ENCODE measurements at places on chromosomes 13 and 19.

DNA sequence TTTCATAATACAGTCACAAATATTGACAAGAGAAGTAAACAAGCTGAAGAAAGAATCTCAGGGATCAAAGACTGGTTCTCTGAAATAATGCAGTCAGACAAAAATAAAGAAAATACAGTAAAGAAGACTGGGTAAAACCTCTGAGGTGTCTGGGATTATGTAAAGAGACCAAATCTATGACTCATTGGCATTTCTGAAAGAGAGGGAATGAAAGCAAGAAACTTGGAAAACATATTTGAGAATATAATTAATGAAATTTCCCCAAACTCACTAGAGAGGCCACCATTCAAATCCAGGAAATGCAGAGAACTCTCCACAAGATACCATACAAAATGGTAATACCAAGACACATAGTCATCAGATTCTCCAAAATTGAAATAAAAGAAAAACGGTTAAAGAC is 53.0 kb upstream of the GPC6 start:
- no peak for DNase-seq

GRCh38 chr13:110521296-110521680 is 40.2 kb downstream of the RAB20 start:
- DNase-seq, result no peak

DNA sequence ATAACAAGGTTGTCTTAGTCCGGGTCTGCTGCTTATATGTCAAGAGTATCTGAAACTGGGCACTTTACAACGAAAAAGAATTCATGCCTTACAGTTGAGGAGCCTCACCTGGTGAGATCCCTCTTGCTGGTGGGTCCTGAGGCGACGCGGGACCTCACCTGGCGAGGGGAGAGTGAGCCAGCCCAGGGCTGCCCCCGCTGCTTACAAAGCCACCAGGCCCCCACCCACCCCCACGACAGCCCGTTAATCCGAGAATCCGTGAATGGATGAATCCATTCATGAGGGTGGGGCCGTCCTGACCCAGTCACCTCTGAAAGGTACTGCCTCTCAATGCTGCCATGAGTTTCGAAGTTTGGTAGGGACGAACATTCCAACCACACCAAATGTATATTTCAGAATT is 54.0 kb upstream of the F7 start:
- no peak for DNase-seq

DNA sequence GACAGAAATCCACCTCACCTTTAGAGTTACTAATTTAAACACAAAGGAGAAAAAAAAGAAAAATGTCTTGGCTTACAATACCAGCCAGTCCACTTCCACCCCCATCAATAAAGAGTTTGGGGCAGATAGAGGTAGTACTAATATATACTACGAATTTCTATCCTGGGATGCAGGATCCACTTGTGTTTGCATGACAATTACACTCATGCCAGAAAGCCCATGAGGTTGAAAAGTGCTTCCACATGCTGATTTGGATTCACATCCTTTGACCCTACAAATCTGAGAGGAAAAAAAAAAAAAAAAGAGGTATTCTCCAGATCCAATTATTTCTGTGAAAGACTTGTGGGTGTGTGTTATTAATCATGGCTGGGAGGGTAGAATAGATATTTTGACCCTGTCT is 335.2 kb downstream of the SLITRK1 start:
- no peak for DNase-seq

DNA sequence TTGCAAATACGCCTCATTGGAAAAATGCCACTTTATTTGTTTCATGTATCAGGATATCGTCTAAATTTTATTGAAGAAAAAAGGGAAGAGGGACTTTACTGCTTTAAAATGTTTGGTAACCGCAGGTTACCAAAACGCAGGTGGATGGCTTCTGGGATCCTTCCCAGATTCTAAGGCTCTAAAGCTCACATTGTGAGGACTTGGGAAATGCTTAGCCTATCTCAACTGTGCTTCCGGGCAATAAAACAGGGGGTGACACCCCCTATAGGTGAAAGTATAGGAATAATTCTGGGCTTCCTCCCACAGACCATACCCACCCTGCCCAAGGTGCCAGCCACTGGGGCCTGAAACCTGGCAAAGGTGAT is 73.2 kb upstream of the IPO5 start:
- DNase-seq, result no peak

- DNase-seq, result no peak
Observed at GRCh38 chr19:995051-995827, 5.0 kb upstream of the GRIN3B start.

DNA sequence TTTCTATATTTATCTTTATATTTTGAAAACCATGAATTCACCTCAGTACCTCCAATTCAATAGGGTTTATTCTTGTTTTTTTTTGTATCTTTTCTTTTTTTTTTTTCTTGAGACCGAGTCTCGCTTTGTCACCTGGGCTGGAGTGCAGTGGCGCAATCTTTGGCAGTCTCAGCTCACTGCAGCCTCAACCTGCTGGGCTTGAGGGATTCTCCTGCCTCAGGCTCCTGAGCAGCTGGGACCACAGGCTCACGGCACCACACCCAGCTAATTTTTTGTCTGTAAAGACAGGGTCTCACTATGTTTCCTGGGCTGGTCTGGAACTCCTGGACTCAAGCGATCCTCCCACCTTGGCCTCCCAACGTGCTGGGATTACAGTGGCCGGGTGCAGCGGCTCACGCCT is 23.1 kb upstream of the EVI5L start:
- no peak for DNase-seq

GRCh38 chr13:32277839-32278238 is 37.3 kb downstream of the ZAR1L start:
- DNase-seq, result no peak

DNA sequence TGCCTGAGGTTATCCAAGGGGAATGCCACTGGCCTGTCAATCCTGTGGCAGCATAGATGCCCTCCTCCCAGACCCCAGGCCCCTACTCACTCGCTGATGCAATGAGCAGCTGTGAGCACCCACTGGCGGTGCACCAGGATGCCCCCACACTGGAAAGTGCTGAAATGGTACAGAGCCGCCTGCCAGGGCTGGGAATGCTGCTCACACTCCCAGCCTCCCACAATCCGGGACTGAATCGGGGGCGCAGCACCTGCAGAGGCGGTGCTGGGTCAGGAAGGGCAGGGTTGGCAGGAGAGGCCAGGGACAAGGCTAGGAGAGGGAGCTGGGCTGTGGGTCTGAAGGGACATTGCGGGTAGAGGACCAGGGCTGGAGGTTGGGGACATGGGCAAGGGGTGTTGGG is 2.0 kb downstream of the KLK1 start:
- peak; percentile 7 for DNase-seq

- no peak for DNase-seq
Observed at GRCh38 chr13:111476197-111476596, 155.8 kb downstream of the TEX29 start.

GRCh38 chr13:98564204-98564603 is 12.7 kb downstream of the STK24 start:
- DNase-seq, result no peak

DNA sequence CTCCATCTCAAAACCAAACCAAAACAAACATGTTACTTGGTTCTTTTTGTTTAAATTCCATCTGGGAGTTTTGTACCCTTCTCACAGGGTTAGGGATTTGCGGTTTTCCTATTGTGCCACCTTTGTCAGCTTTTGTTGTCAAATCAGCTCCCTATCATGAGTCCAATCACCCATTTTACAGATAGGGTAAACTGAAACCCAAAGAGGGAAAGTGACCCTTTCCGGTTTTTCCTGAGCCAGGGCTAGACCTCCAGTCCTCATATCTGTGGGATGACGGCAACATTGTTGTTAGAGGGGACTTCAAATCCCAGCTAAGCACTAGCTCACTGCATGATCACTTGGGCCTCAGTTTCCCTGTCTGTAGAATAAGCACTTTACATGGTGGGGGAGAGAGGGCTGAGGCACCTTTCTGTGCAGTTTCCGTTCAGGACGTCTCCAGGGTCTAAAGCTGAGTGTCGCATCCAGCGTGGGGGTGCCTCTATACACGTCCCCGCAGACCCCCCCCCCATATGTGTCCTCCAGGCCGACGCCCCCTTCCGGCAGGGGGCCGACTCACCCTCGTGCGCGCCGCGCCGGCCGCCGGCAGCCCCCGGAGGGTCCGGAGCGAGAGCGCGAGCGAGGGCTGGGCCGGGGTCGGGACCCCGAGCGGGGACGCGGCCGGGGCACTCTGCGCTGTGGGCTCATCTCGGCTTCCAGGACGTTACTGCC is 3.9 kb downstream of the CCDC194 start:
- DNase-seq, result no peak

DNA sequence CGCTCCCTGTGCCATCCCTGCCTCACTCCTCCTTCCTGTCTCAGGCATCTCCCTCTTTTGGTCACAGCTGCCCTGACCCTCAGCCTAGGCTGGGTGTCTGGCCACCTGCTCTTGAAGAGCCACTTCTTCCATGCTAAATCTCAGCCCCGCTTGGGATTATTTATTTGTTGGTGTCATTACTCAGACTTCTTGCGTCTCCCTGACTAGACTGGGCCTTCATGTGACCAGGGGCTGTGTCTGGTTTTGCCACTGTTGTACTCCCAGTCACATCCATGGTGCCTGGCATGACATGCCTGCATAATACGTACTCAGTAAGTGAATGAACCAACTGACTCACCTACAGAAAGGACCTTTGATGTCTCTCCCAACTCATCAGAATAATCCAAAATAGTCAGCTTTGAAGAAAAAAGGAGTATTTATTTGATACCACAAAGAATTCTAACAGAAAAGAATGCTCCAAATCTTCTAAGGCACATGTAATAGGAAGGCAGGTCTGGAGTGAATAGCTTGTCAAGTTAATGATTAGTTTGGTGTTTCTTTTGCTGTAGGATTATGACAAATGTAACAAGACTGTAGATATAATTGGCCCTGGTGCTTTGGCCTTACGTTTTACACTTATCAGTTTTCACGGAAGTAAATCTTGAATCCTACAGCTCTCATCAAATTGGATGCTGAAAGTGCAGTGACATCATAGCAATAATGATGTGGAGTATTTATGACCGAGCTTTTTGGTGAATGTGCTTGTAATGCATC is 84.0 kb downstream of the ALOX5AP start:
- no peak for DNase-seq

DNA sequence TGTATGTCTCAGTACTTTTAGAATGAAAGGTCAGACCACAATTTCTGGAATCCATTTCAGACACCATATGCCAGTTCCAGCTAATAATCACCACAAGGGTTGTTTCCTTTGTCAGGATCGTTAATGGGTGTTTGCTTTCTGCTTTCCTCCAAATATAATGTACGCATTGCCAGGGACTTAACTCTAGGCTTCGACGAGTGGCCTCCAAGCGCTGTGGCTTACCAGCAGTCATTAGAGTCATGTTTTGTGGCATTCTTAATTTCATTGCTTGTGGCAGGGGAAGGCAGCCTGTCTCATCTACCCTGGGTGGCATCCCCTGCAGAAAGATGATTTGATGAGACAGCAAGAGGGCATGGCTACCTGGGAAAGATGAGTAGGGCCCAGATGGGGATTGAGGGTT is 22.5 kb downstream of the SAFB start:
- no peak for DNase-seq

DNA sequence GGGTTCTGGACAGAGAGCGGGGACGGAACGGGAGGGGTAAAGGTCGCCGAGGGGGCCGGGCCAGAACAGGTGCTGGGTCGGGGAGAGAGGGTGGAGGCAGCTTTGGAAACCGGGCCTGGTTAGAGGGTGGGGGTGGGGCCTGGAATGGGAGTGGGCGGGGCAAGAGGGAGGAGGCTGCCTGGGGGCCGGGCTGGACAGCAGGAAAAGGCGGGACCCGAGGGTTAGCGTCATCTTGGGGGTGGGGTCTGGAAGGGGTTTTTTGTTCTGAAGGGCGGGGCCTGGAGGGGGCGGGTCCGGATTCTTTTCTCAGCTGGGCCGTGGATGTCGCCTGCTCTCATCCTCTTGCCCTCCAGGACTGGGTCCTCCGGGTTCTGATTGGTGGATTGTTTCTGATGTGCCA is 4.3 kb upstream of the ZNF813 start:
- DNase-seq, result peak; percentile 81

DNA sequence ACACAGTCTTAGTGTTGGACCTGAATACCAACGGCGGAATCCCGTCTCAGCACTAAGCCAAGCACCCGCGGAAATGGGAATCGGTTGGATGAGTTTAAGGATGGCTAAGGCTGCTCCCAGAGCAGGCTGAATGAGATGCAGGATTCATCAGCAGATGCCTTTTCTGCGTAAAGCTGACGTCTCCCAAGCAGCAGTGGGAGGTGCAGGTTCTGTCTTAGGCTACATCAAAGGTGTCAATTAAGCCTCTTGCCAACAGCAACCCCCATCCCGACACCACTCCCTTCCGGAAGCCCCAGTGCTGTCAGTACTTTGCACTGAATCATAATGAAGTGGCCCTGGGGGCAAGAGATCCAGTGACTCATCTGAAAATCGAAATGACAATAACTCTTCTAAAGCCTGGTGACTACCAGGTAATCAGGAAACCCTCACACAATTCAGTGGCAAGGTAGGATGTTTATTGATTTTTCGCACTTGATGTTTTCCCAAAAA is 275.6 kb downstream of the DCLK1 start:
- DNase-seq, result peak; percentile 9

GRCh38 chr19:12596927-12597548 is 13.6 kb downstream of the ZNF490 start:
- no peak for DNase-seq

DNA sequence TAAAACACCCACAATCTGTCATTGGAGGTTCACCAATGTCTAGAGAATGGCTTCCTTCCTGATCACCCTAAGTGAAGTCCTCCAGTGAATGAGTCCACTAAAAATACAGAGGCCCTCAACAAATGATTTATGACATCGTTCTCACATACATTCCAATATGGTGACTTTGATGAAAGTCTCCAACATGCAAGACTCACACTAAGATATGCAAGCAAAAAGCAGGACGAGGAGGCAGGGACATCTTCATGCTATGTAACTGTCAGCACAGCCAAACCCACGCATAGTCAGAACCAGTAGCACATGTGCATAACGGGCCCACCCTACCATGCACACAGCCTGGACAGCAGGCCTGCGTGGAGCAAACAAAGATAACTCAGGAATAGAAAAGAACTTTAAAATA is 16.6 kb upstream of the LSM14A start:
- no peak for DNase-seq

GRCh38 chr13:113664751-113665596 is 2.0 kb upstream of the GRK1 start:
- no peak for DNase-seq

GRCh38 chr13:112836940-112837339 is 132.1 kb upstream of the MCF2L start:
- DNase-seq, result no peak

Measured in nucleus accumbens (tissue), 56 donors.